A673 (cell line): ENCODE measurements at places on chromosomes 3 and 15.

GRCh38 chr3:39497753-39498152, 30.3 kb downstream of the MOBP start:
- DNase-seq, result no peak

DNA sequence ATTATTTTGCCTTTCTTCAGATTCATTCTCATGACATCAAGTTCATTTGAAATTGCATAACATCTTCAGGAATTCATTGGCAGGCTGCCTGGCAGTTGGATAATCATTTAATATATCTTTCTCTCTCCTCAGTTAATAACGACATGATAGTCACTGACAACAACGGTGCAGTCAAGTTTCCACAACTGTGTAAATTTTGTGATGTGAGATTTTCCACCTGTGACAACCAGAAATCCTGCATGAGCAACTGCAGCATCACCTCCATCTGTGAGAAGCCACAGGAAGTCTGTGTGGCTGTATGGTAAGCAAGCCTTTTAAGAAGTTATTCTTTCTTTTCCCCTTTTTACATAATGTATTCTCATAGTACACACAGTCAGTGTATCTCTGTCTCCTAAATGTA, 38.2 kb downstream of the TGFBR2 start:
- DNase-seq, result peak; percentile 81

- no peak for DNase-seq
Measured at GRCh38 chr15:67021455-67021854, 43.9 kb upstream of the SMAD3 start.

GRCh38 chr3:113802795-113803455, 35.7 kb upstream of the GRAMD1C start:
- DNase-seq, result no peak

DNA sequence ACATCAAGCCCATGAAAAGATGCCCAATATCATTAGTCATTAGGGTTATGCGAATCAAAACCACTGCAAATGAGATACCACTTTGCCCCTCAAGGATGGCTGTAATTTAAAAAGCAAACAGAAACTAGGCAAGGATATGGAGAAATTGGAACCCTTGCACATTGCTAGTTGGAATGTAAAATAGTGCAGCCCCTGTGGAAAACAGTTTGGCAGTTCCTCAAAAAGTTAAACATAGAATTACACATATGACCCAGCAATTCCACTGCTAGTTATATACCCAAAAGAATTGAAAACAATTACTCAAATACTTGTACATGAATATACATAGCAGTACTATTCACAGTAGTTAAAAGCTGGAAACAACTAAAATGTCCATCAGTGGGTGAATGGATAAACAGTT, 186.8 kb upstream of the CGNL1 start:
- no peak for DNase-seq

- DNase-seq, result no peak
Measured at GRCh38 chr15:75751891-75752290, 39.2 kb upstream of the CSPG4 start.

- DNase-seq, result no peak
Measured at GRCh38 chr3:165820671-165821123, 16.5 kb downstream of the BCHE start.

DNA sequence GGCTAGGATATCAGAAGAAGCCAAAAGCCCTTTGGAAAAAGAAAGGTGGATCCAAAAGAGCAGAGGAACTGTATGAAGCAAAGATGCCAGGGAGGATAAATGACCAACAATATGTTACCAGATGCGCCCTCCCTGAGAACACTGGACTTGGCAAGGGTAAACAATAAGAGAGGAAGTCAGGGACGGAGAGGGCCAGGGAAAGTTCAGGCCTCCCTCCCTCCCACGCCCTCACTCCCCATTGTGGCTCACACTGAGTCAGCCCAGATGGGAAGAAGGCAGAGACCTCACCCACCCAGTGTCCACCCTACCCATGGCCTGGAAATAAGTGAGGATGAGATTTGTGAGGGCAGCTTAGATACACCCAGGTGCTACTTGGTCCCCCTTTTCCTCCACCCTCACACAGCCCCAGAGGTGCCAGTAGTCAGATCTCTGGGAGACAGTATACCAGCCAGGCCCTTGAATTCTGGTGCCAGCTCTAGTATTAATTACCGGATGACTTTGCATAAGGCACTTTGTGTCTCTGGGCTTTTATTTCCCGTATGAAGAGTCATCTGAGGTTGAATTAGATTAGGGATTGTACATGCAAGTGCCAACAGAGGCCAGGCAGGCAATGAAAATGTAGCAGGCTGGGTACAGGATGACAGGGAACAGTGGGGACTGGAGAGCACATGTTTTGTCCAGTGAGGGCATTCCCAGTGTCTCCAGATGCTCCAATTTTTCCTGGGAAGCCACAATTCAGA, 35.1 kb upstream of the FRMD4B start:
- no peak for DNase-seq

- no peak for DNase-seq
Measured at GRCh38 chr3:135325726-135326235, 530.7 kb downstream of the EPHB1 start.

GRCh38 chr3:54251705-54252104, 129.4 kb downstream of the CACNA2D3 start:
- DNase-seq, result no peak

DNA sequence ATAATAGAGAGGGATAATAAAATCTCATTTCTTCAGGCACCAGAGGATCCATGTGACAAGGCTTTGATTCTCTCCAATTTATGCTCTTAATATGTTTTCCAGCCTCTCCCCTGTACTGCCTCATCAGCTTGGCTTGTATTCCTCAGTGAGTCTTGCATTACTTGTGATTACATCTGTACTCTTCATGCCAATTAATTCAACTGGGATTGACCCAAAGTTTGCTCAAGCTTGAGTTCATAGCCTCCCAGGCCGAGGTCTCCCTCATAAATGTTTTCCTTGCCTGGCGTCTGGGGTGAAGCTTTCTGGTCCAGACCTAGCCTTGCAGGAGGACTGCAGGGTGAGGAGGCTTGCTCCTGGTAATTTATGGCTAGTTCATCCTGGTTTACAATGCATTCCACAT, 146.9 kb downstream of the CHST2 start:
- no peak for DNase-seq

DNA sequence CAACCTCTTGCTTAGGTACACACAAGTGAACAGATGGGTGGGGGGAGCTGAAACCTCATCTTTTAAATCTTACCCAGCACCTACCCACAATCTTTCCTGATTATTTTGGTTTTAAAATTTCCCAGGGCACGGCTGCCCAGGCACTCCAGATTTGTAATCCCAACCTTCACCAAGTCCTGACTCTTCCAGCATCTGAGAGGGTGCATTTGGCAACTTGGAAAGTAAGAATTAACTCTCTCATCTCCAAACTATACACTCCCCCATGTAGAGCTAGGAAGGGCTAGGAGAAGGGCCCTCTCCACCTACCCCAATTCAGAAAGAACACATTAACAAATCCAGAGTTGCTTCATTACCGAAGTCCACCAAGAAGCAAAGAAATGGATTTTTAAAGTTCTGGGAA, 41.7 kb upstream of the PRICKLE2 start:
- no peak for DNase-seq

- DNase-seq, result no peak
Measured at GRCh38 chr3:154976072-154976983, 103.8 kb upstream of the MME start.

DNA sequence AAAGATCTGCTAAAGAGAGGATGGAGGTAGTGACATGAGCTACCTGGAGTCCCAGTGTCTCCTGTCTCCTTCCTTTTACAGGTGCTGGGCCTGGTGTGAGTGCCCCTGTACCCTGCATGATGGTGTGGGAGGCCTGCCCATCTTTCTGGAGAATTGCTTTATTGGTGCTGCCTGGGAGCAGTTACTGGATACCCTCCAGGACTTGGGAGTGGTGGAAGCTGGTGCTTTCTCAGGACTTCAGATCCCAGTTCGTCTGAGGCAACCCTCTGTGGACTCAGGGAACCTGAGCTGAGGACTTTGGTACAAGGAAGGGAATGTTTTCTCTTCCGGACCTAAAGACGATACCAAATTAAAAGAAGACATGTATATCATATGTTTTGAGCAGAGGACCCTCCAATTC, 18.3 kb upstream of the NUDT16 start:
- DNase-seq, result no peak

DNA sequence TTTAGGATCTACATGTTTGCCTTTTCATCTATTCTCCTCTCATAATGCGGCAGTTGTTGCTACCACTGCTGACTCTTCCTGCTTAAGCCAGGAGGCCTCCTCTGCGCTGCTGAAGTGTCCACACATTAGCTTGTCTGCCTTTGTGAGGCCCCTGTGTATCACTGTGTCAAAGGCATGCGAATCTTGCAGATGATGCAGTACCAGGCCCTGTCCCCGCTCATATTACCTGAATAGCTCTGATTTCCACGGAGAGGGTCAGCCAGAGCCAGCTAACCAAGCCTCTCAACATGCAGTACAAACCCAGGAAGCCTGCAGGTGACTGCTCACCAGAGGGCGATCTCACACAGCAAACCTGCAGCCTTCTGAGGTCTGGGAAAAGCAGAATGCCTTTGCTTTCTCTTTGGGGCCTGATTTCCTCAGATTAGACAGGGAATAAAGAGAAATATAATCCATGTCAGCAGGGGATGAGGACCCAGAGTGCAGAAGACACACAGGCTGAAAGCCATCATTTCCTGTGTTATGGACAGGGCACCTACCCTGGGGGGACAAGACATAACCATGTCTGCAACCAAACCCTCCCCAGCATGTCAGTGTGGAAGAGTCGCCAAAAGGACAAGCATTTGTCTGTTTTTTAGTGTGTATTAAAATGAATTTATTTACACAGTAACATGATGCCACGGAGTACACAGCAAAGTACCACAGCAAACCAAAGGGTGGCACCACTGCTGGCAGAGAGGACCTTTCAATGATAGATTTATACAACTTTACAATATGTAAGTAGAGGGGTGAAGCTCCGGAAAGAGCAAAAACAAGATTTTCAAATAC, 36.8 kb upstream of the TSPAN3 start:
- peak; percentile 81 for DNase-seq

DNA sequence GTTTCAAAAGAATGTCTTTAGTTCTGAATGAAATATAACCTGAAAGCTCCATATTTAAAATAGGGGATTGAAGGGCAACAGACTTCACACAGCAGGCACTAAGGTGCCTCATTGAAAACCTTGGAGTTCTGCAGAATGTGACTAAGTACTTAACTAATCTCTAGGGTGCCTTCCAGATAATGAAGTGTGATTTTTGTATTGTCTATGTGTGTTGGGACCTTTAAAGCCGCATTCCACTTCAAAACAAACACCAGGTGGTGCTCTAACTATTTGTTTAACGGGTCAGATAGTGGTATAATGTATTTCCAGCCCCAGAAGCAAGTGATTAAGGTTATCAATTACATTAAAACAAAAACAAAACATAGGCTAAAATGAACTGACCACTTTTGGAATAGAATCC, 28.0 kb downstream of the TFG start:
- DNase-seq, result peak; percentile 57

GRCh38 chr15:82875411-82876003, 66.1 kb downstream of the WHAMM start:
- DNase-seq, result no peak

DNA sequence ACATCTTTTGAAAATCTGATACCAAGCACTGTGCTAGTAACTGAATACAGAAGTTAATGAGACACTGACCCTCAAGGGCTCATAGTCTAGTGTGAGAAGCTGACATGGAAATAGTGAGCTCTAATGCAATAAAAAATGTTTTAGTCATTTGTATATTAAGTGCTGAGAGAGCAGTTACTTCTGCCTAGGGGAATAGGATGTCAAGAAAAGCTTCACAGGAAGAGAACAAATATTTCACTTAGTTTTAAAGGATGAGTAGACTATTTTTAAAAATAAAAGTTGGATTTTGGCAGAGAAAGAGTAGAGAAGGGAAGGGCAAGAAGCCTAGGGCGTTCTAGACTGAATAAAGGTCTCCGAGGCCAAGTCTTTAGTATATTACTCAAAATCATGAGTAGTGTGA, 158.4 kb downstream of the ATG7 start:
- DNase-seq, result no peak
